ENCODE measurements at places on chromosomes 6 and 20. TPM values are rescaled to one million over a fixed set of nuclear protein-coding genes. Genes with fewer than 3 reads are reported as not detected.

DNA sequence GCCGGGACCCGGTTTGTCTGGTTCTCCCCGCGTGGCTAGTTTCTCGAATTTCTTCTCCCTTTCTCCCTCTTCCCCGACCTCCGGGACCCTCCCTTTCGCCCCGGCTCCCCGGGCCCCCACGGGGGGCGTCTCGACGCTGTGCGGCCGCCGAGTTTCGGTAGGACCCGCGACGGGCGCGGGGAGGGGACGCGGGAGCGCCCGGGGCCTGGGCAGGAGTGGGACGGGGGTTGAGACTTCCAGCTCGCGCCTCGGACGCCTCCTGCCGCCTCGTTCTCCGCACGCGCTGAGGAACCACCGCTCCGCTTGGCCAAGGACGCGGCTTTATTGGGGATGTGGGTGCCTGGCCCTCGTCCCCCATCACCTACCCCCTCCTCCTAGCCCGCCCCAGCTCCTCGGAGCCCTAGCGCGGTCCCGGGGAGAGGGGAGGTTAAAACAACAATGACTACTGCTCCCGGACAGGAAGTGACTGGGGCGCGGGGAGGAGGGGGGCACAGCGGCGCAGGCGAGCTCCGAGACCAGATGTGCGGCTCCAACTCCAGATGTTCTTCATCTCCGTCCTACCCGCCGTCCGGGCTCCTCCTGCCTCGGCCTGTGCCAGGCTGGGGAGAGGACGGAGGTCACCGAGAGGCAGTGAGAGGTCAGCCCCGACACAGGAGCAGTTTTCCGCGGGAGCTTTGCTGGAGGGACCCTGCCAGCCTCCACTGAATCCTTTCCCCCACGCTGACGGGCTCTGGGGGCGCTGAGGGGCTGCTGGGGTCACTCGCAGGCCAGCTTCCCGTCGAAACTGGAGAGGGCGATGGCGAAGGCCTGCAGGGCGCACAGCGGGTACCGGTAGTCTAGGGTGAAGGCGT is 917 bp upstream of the TEAD3 start:
- peak; percentile 51 for DNase-seq
- peaks cover 10% of the 10 kb centered on the region for H3K27me3 ChIP-seq
- H3K27ac ChIP-seq: no peak overlapping the region
- H3K4me3 ChIP-seq: no peak overlapping the region

GRCh38 chr6:5672581-5673011 is 334.1 kb downstream of the NRN1 start:
- no peaks in the 10 kb centered on the region for H3K36me3 ChIP-seq
- H3K27me3 ChIP-seq: no peaks in the 10 kb centered on the region
- no peak overlapping the region for H3K27ac ChIP-seq
- peaks cover 9% of the 10 kb centered on the region for H3K4me1 ChIP-seq

DNA sequence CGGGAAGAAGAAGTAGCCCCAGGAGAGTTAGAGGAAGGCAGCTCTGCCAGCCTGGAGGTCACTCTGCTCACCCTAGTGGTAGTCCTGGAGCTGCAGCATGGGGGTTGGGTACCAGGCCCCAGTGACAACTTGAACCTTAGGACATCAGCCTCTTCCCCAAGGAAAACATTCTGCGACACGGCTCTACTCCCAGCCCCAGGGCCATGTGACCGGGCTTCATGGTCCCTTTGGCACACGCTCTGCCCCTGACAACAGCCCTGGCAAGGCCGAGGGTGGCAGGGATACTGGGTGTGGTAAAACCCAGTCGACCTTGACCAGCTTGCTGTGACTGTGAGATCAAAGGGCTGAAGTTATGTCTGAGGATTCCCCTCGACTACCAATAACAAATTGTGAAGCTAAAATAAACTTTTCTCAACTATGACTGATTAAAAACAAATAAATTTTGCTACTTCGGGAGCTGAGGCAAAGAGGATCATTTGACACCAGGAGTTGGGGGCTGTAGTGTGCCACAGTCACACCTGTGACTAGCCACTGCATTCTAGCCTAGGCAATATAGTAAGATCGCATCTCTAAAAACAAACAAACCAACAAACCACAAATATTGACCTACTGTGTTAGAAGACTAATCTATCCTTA is 24.4 kb upstream of the ARID1B start:
- no peaks in the 10 kb centered on the region for H3K36me3 ChIP-seq
- H3K4me1 ChIP-seq: no peaks in the 10 kb centered on the region
- DNase-seq: no peak
- peaks cover 9% of the 10 kb centered on the region for H3K27me3 ChIP-seq
- no peak overlapping the region for H3K4me3 ChIP-seq

DNA sequence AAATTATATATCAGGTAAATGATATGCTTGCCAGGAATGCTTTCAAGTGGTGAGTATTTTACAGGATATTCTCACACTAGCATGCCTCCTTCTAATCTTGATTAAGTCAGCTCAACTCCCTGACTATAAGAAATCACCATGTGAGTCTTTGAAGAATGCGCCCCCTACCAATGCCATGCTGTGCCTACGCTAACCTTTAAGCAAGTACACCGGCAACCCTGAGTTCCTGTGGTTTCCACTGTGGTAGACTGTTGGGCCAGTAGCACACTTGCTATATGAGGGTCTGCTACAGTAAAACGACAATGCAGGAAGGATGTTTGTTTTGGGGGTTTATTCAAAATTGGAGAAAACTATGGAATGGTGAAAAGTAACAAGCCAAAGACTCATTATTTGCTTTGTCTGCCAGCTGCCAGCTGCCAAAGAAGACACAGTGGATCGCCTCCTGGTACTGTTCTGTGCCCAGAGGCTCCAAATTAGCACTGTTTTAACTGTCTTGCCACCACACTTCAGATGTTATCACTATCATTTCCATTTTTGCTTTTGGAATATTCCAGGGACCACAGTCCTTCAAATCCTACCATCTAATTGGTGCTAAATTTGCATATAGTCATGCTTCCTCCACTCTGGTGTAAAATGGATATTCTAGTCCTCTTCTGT is 333.5 kb downstream of the RNGTT start:
- no peak overlapping the region for H3K4me3 ChIP-seq
- H3K4me1 ChIP-seq: no peaks in the 10 kb centered on the region
- no peaks in the 10 kb centered on the region for H3K36me3 ChIP-seq
- no peak for DNase-seq

DNA sequence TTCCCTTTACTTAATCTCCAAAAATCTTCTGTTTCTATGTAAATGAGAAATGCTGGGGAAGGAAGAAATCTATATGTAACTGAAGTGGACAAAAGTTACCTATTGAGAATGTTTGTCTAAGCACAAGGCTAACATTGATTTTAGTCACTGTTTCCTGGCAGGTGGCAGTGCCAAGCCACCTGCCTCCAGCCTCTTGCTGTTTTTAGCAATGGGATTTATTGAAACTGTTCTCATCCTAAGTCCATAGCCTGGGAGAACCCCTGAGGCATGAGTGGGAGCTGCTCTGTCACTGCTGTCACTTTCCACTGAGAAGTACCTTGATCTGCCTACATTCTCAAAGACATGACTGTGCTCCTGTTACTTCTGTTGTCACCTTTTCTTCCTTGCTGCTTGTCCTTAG is 14.7 kb downstream of the ENPP3 start:
- no peaks in the 10 kb centered on the region for H3K4me1 ChIP-seq
- DNase-seq: no peak
- no peaks in the 10 kb centered on the region for H3K27me3 ChIP-seq
- H3K27ac ChIP-seq: no peak overlapping the region
- no peak overlapping the region for H3K4me3 ChIP-seq

DNA sequence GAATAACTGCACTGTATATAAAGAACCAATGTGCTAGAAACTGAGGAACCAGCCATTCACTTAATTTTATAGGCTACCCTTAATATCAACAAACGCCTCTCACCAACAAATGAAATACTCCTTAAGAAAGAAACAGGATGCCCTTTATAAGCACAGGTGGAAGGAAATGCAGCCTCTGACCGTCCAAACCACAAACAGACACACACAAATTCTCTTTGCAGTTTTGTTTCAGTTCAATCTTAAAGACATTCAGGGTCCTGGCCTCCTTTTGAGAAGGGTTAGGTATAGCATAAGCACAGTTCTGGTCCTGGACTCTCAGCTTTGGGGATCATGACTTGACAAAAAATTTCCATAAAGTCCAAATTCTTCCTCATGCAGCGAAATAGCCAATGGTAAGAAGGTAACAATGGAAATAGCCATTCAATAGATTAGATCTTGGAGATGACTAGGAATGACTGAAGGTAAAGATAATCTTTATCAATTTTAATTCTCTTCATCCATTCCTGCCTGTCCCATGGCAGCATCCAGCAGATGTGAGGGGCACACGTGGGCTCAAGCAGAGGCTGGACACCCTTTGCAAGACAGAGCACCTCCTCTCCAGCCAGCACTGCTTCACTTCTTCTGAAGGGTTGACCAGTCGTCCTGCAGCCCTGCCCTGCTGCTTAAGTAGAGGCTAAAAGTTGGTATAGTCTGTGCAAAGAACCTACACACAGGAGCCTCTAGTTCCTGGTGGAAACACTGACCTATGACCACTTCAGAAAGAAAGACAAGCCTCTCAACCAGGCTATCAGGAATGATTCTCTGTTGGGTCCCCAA is 123.9 kb downstream of the CD83 start:
- no peaks in the 10 kb centered on the region for H3K4me1 ChIP-seq
- H3K27me3 ChIP-seq: no peaks in the 10 kb centered on the region
- H3K36me3 ChIP-seq: no peaks in the 10 kb centered on the region
- H3K4me3 ChIP-seq: no peak overlapping the region
- no peak overlapping the region for H3K27ac ChIP-seq
- DNase-seq: no peak

GRCh38 chr20:57693002-57693582 is 16.7 kb downstream of the PMEPA1 start:
- H3K4me3 ChIP-seq: no peak overlapping the region
- DNase-seq: no peak
- H3K4me1 ChIP-seq: no peaks in the 10 kb centered on the region

GRCh38 chr6:39785281-39785680 is 6.9 kb upstream of the DAAM2 start:
- H3K4me1 ChIP-seq: no peaks in the 10 kb centered on the region
- no peak overlapping the region for H3K27ac ChIP-seq
- H3K4me3 ChIP-seq: no peak overlapping the region
- peaks cover 2% of the 10 kb centered on the region for H3K27me3 ChIP-seq

GRCh38 chr6:81734500-81735150 is 17.9 kb downstream of the TENT5A start:
- H3K36me3 ChIP-seq: no peaks in the 10 kb centered on the region
- no peaks in the 10 kb centered on the region for H3K4me1 ChIP-seq
- H3K4me3 ChIP-seq: no peak overlapping the region
- H3K27ac ChIP-seq: no peak overlapping the region
- no peaks in the 10 kb centered on the region for H3K27me3 ChIP-seq

GRCh38 chr6:8940356-8940755 is 505.0 kb upstream of the SLC35B3 start:
- no peaks in the 10 kb centered on the region for H3K4me1 ChIP-seq
- H3K4me3 ChIP-seq: no peak overlapping the region
- H3K36me3 ChIP-seq: no peaks in the 10 kb centered on the region
- H3K27ac ChIP-seq: no peak overlapping the region

DNA sequence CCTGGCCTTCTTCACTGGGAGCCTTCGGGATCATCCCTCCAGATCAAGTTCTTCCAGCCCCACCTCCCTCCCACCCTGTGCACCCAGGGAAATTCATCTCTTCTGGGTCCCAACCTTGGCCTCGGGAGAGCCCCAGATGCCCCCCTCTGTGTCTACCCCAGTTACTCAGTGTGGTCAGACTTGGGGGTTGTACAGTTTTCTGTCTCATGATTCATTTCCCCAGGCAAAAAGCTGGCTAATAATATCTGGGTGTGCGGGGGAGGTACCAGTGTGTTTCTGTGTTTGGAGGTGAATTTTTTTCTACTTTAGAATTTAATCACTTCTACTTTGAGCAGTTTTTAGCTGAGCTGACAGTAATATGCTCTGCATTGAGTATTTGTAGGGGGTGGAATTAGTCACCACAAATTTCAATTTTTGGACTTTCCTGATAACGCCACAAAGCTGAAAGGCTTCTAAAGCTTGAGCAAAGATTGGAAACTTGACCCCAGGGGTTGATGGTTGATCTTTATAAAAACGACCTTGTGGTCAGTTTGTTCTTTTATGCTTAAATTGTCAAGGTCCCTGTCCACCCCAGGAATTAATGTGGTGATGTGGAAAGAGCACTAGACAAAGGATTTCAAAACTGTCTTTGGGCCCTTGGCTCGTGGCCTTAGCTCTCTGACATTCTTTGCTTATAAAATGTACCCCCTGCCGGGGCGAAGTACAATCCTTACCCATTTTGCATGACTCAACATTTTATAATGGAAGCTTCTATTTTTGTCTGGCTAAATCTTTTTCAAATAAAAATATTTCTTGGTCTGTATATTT is 284.7 kb upstream of the TAB2 start:
- peak overlapping the region; percentile 75 for H3K27ac ChIP-seq
- peak overlapping the region; percentile 45 for H3K4me3 ChIP-seq
- peaks cover 45% of the 10 kb centered on the region for H3K4me1 ChIP-seq
- H3K36me3 ChIP-seq: no peaks in the 10 kb centered on the region
- no peaks in the 10 kb centered on the region for H3K27me3 ChIP-seq

DNA sequence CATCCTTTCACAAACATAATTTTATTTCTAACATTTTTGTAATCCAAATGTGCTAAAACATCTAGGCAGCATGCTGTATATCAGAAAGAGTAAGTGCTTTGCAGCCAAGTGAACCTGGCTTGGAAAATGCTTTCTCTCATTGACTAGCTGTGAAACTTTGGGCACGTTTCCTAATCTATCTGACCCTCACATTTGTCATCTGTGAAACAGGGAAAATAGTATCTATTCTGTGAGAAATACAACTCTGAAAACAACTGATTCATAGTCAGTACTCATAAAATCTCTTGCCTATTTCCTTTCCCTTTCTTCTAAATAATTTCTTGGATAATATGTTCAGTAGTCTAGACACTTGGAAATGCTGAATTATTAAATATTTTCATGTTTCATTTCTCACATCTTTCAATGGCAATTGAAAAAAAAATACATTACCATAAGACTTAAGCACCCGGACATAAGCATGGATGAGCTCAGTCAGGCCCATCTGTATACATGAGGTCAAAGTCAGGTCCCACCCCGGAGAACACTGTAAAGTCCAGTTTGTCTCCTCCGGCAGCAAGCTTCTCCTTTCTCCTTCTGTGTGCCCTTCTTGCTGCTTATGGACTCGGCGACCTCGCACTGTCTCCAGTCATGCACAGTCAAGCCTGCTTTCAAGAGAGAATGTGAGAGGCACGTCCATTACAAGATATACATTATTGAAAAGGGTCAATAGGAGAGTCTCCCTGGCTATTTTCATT is 455.0 kb upstream of the SOX4 start:
- no peaks in the 10 kb centered on the region for H3K27me3 ChIP-seq
- DNase-seq: no peak
- H3K4me1 ChIP-seq: no peaks in the 10 kb centered on the region
- H3K27ac ChIP-seq: no peak overlapping the region
- no peak overlapping the region for H3K4me3 ChIP-seq

GRCh38 chr20:32356622-32357374 is 1.3 kb upstream of the ASXL1 start:
- no peaks in the 10 kb centered on the region for H3K27me3 ChIP-seq
- H3K4me1 ChIP-seq: peaks cover 56% of the 10 kb centered on the region
- H3K27ac ChIP-seq: peak overlapping the region; percentile 98

The GSTA3 gene
- total RNA-seq: not detected

The C6orf15 gene
- total RNA-seq: not detected

The LRRN4 gene
- not detected for total RNA-seq

The PHACTR3 gene
- not detected for total RNA-seq

The CST7 gene
- total RNA-seq: 30.7 TPM

The SRMS gene
- total RNA-seq: not detected

The STMND1 gene
- not detected for total RNA-seq

The ZNF165 gene
- 4.3 TPM for total RNA-seq

The FAM83C gene
- not detected for total RNA-seq

The NR2E1 gene
- not detected for total RNA-seq

The HTR1B gene
- not detected for total RNA-seq

The GABRR1 gene
- not detected for total RNA-seq

The RHAG gene
- total RNA-seq: not detected
